AG09319 (cell line): ENCODE measurements at places on chromosomes 11 and 22.

DNA sequence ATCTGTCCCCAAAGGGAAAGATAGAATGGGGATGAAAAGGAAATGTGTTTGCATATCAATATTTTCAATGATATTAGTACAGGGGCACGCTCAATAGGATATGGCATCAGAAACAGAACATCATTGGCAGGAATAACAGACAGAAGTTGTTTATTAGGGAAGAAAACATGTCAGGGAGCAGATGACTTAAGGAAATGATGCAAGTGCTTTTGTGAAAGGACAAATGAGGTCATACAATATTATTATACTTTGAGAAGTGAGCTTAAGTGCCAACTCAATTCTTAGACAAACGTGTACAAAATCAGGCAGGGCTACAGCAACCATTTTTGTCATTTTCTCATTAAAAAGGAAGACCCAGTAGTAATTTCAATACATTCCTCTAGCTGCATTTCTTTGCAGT lies 388.4 kb downstream of the SOX6 start:
- no peak for DNase-seq

DNA sequence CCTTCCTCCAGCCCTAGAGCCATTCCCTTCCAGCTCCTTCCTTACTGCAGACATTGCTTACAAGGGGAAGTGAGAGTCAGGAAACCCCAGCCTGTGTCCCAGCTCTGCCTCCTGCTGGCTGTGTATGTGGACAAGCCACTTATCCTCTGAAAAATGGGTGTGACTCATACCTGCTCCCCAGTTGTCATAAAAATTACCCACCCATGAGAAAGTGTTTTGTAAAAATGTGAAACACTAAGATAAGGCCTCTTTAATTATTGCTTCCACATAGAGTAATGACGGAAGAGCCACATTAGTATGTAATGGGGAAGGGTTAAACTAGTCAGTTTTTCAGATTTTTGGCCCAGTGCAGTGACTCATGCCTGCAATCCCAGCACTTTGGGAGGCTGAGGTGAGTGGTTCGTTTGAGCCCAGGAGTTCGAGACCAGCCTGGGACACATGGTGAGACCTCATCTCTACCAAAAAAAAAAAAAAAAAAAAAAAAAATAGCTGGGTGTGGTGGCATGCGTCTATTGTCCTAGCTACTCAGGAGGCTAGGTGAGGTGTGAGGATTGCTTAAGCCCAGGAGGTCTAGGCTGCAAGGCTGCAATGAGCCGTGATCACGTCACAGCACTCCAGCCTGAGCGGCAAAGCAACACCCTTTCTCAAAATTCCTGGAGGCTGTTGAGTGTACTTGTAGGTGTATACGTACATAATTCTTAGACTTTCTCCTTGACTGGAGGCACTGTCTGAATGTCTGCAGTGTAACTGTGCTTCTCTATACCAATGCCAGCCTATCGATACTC lies 84.9 kb downstream of the CTTN start:
- no peak for DNase-seq

DNA sequence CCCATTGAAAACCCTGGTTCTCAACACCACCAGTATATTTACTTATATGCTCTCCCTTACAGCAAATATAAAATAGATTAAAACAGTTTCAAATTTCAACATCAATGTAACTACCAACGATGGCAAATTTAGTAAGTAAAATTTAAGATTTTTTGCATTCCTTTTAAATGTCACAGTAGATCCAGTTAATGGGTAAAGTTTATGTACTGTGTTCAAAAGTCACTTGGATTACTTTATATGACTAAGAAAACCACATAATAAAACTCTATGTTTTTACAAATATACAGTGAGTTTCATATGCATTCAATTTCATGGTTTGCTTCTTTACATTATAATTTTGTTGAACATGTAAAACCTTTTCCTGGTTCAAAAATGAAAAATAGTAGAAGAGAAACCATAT lies 364.6 kb downstream of the AASDHPPT start:
- no peak for DNase-seq

DNA sequence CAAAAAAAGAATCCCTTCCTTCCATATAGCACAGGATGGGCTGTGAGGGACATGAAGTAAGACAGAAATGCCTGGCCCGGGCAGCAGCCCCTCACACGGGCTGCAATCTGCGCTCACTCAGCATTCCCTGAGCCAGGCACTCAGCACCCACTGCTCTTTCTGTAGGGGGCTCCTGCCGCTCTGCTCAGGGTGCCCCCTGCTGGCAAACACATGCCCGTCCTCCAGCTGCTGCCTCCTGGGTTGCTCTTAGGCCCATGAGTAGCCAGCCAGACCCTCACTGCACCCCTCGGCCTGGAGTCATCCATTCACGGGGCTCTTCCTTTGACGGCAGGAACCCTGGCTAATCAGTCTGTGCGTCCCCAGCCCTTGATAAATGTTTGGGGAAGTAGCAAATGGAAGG lies 6.9 kb downstream of the MCAT start:
- no peak for DNase-seq

GRCh38 chr11:46006418-46007070 lies 84.1 kb downstream of the LARGE2 start:
- peak; percentile 54 for DNase-seq

GRCh38 chr11:130913268-130913667 lies 3.0 kb downstream of the SNX19 start:
- no peak for DNase-seq

DNA sequence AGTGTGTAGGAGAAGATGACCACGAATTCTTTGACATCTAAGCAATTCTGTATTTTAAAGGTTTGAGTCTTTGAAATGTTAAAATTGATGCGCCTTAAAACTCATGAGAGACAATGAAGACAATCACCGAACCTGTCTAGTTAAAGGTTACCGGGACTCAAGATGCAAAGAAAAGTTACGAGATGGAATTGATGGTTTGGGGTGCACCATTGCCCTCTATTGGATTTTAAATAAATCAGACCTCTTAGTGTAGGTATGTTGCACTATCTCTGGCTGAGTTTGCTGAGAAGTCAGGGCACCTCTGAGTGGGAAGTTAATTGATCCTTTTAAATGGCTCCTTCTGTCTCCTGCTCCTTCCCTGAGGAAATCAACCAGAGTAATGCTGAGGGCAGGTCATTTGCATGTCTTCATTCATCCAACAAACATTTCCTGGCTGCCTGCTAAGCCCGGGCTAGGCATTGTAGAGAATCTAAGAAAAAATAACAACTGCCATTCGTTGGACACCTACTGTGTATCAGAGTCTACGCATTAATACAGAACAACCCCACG lies 19.4 kb upstream of the TMA7B start:
- no peak for DNase-seq
